ENCODE measurements at places on chromosomes 13 and 19.

DNA sequence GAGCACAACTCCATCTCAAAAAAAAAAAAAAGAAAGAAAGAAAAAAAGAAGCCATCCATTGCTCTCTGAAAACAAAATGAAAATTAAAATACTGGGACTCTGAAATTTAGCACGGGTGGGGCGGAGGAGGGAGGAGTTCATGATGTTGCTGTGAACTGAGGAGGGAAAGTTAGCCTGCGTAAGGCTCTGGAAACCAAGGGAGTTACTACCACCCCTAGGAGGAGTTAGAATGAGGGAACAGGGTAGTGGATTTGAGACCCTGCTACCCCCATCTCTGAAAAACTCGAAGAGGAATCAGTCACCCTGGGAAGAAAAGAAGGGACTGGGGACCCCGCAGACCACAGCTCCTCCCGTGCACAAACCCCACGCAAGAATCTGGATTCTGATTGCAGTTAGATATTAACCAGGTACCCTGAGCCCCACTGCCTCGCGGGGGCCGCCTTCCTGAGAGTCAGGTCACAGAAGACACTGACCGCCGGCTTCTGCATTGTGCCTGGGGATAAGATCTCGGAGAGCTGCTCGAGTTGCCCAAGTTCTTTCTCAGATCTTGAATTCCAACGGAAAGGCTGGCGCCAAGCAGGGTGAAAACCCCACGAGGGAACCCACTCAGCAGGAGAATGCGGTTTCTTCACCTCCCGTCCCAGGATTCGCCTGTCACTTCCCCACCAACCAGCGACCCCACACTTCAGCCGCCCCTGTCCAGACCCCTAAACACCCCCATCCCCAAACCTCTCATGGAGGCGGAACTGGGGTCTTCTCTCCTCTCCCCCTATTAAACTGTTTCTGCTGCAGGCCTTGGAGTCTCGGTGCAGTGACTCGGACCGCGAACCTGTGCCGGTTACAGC, 870 bp downstream of the ZNF442 start:
- no peak for DNase-seq

DNA sequence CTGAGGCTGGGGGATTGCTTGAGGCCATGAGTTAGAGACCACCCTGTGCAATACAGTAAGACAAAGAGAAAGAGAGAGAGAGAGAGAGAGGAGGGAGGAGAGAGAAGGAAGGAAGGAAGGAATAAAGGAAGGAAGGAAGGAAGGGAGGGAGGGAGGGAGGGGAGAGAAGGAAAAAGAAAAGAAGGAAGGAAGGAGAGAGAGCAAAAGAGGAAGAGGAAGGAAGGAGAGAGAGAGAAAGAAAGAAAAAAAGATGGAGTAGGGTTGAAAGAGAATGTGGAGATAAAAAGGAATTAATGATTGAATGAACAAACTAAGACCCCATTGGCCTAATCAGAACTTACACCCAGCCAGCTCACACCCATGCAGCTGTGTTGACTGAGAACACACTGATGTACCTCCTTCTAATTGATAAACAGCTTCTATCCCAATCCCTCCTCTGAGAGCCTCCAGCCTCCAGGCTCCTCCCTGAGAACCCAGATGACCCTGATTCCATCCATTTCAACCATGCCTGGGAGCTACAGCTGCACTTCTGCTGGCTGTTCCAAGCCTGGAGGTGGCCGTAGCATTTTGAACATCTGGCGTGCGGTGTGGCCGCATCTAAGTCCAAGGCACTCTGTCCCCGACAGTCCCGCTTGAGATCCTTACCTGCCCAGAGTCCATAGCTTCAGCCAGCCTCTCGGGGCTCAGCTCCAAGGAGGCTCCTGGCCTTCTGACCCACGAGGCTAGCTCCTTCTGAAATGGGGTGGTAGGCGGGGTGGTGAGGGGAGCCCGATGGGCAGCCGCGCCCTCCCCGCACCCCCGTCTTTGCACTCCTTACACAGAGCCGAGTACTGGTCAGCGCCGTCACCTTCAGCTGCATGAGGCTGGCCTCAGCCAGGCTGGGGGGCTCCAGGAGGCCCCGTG, 1.1 kb downstream of the PRODH2 start:
- DNase-seq, result no peak

DNA sequence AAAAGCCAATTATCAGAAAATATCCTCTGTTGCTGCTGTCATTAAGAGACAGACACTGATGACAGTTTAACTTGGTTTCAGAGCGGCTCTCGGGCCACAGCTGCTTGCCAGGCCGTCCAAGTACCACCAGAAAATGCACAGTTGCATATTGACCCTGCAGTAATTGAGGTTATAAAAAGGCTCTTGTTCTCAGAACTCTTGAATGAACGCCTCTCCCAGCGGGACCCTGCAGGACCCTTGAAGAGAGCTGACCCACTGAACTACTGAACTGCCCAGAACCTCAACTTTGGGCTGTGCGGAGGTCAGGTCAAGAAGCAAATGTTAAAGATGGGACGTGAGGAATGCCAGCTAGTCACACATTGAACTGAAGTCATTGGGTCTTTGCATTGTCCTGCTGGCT, 1559.0 kb upstream of the SLC10A2 start:
- no peak for DNase-seq

GRCh38 chr13:41267106-41267505, 3.7 kb upstream of the MTRF1 start:
- DNase-seq, result no peak

DNA sequence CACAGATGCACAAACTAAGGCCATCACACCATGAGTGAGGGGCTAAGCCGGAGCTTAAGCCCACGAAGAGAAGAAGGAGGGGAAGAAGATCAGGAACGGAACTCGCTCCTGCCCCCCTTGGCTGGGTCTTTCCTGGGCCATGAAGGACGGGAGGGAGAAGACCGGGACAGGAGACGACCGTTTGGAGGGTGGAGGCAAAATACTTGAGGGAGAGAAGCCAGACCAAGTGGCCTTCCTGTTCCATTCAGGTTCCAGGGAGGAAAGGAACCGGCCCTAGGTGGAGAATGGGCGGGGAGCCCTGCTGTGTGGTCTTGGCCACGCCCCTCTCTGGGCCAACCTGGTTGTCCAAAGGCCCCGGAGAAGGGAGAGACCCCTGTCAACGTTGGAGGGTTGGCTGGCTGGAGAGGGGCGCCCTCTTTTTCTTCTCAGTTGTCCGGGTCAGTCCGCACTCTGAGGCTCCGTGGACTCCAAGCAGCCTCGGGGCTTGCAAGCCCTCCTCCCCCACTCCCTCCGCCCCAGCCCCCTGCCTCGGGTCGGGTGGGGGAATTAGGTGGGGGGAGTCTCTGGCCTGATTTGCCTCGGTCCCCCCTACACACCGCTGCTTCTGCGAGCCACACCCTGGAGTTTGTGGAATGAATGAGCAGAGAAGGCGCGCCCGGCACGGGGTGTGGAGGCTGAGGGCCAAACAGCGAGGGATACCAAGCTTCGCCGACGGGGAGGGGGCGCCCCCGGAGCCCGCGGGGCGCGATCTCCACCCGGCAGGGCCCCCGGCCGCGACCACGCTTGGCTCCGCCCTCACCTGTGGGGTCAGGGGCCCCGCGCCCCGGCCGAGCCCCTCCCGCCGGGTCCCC, 757 bp downstream of the FBN3 start:
- peak; percentile 65 for DNase-seq

DNA sequence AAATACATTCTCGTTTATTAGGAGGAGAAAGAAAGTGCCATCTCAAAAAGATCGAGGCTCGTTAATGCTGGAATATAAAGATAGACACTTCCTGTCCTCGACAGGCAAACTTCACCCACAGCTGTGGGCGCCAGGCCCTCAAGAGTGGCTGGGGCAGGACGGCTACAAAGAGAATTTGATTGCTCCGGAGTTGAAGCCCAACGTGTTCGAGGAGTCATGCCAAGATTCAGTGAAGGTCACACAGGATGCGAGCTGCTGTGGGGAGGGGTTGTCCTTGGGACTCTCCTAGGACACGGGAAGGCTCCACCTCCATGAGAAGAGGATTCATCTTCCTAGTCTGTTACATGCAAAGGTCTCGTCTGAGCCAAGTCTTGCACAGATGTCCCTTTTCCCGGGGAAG, 16.3 kb upstream of the PTPRS start:
- no peak for DNase-seq

DNA sequence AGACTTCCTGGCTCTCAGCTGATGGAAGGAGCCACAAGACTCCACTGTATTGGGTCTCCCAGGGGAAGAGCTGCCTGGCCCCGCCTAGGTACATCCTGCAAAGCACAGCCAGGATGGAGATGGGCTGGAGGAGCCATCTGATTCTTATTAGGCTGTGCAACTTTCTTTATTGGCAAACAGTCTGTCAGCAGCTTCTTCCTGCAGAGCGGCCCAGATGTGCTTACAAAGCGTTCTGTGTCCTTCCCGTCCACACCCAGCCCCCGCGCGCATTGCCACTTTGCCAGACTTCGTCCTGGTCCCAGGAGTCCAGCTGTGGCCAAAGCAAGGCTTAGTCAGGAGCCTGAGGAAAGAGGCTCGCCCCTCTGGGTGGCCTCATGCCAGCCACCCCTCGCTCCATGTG, 409.3 kb downstream of the ZNF536 start:
- DNase-seq, result no peak

DNA sequence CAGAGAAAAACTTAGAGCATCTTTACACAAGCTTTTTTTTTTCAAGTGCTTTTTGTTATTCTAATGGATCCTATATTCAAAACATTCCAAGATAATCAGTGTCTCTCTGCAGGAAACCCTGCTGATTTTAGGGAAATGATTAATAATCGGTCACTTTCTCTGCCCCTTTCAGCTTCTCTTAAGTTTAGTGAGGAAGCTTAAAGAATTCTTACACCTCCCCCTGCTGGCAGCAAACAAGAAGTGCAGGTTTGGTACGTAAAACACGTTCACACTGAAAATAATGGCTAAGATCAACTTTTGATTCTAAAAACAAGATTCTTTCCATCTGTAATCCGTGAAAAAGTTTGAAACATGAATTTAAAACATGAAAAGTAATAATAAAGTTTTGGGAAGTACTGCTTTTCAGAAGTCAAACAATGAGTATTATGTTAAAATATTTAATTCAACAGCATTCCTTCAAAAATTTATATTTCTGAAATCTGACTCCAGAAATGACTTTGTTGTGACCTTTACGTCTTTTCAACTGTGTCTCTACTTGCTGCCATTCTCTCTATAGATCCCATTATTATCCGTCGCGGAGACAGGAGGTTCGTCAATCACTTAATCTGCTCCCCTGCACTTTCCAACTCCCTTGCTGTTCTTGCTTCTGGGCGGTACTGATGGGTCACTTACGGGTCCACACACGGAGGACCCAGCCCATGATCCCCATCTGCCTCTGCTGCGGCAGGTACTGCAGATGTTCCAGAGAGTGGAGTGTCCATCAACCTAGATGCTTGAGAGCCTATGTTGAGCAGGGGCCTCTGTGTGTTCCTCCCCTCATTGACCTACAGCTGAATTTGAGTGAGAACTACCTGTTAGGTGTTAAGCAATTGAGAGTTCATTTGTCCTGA, 203.1 kb upstream of the EDNRB start:
- DNase-seq, result peak; percentile 52

DNA sequence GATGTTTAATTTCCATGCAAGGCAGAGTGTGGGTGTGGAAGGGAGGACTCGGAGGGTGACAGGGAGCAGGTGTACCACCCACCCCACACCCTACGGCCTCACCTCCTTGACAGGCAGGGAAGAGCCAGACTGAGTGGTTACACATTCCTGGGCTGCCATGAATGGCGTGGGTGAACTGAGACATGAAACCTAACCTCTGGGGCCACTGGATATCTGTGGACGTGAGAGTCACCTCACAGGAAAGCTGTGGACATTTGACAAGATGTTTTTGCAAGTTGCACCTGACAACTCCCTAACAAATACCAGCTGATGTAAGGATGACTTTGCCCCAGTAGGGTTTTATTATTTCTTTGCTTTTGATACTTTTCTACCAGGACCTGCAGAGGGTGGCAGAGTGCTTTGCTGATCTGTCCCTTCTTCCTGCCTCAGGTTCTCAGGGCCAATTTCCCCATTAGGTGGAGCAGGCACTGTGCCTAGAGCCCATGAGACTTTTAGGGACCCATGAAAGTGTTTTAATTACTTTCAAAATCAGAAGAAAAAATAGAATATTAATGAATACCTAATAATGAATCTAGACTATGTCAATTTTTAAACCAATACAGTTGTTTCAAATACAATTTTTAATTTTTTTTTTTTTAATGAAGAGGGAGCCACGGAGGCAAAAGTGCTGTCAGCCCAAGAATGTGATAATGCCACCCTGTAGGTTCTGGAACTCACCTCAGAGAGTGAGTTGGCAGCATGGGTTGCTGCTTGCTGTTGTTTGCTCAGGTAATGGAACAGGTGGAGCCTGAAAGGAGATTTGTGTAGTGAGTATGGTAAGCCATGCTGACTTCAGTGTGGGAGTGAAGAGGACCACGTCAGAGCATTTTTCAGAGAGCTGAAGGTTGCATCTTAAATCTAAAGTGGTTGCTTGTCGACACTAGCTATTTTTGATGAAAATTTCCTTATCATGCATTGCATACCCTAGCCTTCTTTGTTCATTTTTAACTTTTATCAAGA, 58.0 kb upstream of the CYSLTR2 start:
- DNase-seq, result no peak

DNA sequence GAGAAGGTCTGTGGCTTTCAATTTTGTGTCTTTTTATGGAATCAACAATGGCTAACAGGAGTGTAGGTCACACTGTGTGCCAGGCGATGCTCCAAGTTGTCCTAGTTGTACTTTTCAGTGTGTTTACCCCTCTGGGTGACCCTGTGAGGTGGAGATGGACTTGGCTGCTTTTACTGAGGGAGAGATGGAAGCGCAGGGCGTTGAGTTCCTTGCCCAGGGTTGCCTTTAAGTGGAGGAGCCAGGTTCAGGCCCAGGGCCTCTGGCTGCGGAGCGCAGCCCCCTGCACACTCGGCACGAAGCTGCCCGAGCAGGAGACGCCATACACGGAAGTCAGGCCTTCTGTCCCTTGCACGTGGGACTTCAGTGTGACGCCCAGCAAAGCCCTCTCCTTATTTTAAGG, 112.8 kb downstream of the RAB20 start:
- no peak for DNase-seq

DNA sequence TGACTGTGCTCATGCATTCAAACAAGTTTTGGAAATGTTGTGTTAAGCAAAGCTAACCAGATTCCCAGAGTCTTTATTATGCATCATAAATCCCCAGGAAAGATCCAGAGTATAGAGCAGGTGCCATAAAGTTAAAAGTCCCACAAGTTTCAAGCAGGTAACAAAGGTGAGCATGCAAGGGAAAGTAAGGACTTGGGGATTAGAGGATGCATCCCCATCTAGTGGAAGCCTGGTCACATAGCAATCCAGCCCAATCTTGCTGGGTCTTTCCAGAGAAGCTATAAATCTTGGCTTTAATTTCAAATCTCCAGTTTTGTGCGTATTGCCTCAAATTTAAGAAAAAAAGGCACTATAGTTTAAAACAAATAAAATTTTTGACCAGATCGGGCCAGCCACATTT, 72.7 kb downstream of the ZNF254 start:
- DNase-seq, result no peak

All from neuronal stem cell (in vitro differentiated cells).